Activated CD8-positive, alpha-beta memory T cell treated with anti-CD3 and anti-CD28 coated beads for 4 hours (primary cell): ENCODE measurements at places on chromosomes 5 and 9.

DNA sequence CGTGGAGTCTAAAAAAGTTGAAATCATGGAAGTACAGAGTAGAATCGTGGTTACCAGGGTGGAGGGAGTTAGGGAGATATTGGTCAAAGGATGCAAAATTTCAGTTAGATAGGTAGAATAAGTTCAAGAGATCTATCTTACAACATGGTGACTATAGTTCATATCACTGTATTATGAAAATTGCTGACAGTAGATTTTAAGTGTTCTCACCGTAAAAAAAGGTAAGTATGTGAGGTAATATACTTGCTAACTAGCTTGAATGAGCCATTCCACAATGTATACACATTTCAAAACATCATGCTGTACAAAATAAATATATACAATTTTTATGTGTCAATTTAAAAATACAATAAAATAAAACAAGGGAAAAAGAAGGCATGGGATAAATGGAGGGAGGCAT lies 392.1 kb downstream of the CAAP1 start:
- no peak for DNase-seq

DNA sequence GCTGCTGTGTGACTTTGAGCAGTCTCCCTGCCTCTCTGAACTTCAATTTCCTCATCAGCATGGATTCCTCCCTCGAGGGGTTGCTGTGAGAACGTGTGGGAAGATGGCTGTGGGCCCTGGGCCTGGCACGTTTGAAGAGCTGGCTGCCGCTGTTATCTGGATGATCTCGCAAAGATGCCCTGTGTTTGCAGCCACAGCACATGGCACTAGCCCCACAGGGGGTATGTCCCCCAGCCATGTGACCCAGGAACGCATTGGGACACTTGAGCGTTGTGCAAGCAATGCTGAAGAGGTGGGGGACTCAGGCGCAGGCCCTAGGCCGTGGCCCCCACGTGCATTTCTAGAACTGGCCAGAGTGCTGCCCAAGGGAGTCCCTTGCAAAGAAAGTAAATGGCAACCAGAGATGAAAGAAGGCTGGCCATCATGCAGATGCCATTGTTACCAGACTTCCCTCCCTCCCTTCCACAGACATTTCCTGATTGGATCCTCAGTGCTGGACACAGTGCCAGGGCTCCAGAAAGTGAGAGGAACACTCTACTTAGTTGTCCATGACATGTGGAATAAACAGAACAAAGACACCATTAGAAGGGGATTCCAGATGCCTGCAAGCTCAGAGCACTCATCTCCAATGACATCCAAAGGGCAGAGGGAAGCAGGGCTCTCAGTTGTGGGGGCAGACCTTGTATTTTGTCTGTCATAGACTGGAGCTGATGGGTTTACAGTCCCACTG lies 65.1 kb upstream of the NEURL1B start:
- no peak for DNase-seq

DNA sequence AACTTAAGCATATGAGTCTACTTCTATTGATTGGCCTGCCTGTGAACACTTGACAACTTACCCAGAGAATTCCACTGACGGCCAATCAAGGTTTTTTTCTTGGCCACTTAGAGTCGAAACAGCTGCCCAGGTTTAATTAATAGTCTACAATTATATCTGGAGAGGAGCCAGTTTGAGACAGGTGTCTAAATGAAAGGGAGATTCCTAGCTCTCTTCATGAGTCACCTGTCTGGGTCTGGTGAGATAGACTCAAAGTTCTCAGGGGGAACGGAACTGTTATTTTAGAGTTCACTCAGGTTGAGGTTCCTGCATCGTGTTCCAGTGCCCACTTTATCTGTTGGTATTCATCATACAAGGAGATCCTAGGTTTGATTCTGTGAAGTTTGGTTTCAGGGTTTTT lies 111.0 kb downstream of the CD180 start:
- DNase-seq: no peak

- no peak for DNase-seq
Observed at GRCh38 chr9:76115982-76116646, 225.6 kb downstream of the PCSK5 start.

GRCh38 chr5:131536211-131536826 lies 98.7 kb downstream of the RAPGEF6 start:
- DNase-seq: no peak

GRCh38 chr9:99873531-99873930 lies 32.9 kb upstream of the STX17 start:
- DNase-seq: no peak

DNA sequence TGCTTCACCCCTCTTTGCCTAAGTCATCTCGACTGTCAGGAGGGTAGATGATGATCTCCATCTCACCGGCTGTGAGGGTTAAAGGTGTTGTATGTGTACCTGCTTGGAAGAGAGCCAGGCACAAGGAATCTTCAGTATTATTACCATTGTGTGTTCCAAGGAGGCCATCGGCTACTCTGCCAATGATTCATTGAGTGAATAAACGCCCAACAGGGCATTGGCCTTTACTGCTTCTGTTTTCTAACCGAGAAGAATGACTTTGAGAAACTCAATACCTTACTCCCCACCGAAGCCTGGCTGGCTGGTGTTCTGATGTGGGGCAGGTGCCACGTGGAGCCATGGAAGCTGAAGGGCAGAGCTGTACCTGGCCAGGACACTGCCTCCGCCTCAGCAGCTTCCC lies 228.8 kb downstream of the SNX18 start:
- no peak for DNase-seq

GRCh38 chr5:167699432-167699831 lies 592.0 kb upstream of the WWC1 start:
- DNase-seq: no peak

DNA sequence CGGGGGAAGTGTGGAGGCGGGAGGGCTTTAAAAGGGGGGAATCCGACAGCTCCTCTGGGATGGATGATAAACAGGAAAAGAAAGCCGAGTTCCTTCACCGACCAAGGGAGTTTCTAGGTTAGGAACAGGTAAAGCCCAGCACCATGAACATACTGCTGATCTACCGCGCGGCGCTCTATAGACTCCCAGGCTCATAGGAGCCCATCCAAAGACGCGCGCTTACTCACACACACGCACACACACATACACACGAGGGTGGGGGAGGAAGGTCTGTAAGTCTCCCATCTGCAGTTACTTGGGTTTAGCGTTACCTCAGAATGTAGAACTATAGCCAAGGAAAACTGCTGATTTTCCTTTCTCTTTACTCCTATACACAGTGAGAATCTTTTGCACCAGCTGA lies 2.6 kb upstream of the GABRB2 start:
- no peak for DNase-seq

GRCh38 chr5:154223320-154223719 lies 32.8 kb downstream of the GALNT10 start:
- no peak for DNase-seq

DNA sequence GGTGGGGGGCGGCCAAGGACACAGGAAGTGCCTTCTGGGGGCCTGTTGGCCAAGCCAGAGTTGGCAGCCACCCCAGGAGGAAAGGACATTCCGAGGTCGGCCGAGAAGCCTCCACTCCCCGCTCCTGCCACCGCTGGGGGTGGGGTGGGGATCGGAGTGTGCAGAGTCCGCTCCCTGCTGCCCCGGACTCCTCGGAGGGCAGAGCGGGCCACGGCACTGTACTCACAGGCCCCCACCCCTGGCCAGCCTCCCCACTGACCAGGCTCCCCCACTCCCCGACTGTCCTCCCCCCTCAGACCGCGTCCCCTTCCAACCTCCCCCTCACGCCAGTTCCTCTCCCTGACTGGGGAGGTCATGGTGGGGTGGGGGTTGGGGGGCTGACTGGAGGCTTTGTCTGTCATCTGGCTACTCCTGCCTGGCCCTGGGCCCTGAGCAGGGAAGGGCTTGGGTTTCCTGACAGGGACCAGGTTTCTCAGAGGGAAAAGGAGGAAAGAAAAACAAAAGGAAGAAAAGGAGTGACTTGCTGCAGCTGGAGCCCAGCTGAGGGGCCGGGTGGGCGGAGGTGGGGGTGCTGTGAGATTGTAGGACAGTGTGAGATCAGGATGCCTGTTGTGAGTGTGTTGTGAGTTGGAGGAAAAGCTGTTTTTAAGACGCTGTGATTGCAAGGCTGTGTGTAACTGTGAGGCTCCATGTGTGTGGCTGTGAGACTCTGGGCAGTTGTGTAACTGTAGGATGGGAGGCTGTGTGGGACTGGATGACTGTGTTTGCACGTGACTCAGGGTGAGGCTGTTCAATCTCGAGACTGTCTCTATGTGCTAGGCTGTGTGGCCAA lies 29.7 kb downstream of the CNTFR start:
- no peak for DNase-seq

GRCh38 chr5:60722416-60722815 lies 22.4 kb upstream of the DEPDC1B start:
- no peak for DNase-seq

- DNase-seq: no peak
Observed at GRCh38 chr9:13960011-13960765, 353.8 kb downstream of the NFIB start.

DNA sequence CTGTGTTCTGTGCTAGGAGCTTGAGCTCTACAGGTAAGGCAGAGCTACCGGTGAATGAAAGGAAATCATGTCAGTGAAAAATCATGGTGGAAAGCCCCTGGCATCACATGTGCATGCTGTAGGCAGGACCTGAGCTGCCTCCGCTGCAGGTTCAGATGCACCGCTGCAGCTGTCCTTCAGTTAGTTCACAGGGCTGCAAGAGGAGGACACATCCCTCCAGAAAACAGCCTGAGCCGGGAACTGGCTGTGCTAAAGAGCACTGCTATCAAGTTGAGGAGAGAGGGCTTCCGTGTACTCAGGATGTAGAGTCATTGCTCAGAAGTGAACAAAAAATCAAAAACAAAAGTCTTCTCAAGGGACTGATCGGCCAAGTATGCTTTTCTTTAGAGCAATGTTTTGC lies 138.6 kb downstream of the ERCC6L2 start:
- DNase-seq: no peak

DNA sequence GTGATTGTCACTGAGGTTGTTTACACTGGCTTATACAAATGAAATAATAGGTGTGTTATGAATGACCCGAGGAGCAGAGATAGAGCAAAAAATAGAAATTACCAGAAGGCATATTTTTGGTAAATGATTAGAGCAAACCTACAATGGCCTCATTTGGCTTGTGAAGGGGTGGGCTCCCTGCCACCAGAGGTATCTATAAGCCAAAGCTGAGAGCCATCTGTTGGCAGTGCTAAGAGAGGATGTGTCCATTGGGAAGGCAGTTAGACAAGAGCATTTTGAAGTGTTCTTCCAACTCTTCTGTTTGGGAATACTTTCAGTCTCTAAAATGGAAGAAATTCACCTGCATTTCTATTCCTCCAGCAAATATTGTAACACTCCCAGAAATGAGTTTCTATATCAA lies 10.6 kb downstream of the NIPAL4 start:
- no peak for DNase-seq

DNA sequence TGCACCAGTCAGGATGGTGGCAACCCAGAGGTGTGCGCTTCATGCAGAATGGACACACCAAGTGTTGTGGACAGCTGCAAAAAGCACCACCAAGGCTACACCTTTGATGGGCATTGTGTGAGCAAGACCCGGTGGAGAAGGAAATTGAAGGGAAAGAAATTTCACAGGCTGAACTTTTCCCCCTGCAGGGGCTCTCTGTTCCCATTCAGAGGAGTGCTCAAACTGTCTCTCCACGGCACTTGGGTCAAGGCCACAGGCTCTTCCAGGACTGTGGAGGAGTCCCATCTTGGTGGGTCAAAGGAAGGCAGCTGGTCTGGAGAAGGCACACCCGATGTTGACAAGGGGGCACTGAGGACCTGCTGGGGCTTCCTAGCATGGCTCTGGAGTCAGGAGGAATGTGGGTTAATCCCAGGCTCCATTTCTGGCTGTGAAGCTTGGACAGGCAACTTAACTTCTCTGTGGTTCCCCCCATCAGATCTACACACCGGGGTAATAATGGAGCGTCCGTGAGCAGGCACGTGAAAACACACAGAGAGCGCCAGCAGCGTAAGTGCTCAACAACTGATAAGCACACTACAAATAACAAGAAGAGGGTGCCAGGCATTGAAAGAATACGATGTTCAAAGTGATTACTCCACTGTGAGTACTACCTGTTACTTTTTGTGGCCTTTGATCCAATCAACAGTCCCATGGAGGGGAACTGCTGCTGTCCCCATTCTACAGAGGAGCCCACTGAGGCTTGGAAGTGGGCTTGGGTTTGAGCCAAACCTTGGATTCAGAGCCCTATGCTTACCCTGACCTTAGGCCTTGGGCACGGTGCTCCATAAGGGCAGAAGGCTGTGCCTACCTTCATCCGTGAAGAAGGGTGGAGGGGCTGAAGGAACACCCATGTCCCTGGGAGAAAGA lies 34.2 kb upstream of the TIFAB start:
- DNase-seq: no peak

- DNase-seq: no peak
Observed at GRCh38 chr9:16623989-16624743, 246.3 kb downstream of the BNC2 start.

DNA sequence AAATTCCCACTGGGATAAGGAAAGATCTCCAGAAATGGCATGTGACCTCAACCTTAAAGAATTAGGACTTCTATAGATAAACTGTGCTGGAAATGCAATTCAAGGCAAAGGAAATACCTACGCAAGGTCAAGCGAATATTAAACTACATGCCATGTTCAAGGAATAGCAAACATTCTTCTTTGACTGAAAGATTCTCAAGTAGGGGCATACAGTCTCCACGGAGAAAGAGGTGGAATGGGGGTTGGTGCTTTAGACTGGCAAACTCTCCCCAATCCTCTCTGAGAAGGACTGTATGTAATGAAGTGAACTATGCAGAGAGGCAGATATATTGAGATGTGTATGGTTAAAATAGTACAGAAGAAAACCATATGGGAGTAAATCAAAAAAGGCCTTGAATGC lies 6.1 kb downstream of the RICTOR start:
- no peak for DNase-seq

DNA sequence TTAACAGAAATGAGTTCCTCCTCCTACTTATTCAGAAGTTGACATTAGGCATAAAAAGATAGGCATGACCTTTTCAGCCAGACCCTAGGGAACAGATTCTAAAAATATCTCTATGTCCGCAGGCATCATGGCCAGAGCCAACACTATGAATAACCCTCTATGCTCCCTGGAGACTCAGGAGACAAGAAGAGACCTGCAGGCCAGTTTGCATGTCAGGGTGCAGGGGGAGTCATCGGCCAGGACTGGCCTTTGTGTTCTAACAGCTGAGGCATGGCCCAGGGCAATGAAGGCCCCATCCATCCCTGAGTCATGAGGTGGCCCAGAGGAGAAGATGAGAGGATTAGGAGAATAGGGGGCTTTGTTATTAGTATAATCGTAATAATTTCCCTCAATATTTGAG lies 93.8 kb downstream of the TMEM215 start:
- DNase-seq: no peak

DNA sequence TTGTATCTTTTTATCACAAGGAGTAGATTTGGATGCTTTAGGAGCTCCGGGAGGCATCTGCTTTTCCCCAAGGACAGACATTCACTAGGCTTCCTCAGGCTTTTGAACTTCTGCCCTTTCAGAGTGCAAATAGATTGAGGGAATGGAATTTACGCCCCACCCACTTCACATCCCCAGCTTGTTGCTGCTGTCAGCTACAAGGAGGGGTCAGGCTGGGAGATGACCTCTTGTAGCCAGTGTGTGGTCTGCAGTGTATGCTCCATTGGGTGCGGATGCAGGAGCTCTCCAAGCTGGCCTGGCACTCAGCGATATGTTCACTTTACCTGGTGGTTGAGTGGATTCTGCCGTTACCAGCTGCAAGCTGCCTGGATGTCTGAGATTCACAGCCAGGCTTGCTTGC lies 6.4 kb downstream of the TNFSF15 start:
- DNase-seq: no peak

- DNase-seq: no peak
Observed at GRCh38 chr5:61311056-61311610, 20.9 kb upstream of the ZSWIM6 start.
